ENCODE measurements at places on chromosomes 5 and 9. TPM values are rescaled to one million over a fixed set of nuclear protein-coding genes. Genes with fewer than 3 reads are reported as not detected.

- DNase-seq: no peak
These were observed 1.1 kb downstream of the UGCG start for GRCh38 chr9:111897601-111898137.

DNA sequence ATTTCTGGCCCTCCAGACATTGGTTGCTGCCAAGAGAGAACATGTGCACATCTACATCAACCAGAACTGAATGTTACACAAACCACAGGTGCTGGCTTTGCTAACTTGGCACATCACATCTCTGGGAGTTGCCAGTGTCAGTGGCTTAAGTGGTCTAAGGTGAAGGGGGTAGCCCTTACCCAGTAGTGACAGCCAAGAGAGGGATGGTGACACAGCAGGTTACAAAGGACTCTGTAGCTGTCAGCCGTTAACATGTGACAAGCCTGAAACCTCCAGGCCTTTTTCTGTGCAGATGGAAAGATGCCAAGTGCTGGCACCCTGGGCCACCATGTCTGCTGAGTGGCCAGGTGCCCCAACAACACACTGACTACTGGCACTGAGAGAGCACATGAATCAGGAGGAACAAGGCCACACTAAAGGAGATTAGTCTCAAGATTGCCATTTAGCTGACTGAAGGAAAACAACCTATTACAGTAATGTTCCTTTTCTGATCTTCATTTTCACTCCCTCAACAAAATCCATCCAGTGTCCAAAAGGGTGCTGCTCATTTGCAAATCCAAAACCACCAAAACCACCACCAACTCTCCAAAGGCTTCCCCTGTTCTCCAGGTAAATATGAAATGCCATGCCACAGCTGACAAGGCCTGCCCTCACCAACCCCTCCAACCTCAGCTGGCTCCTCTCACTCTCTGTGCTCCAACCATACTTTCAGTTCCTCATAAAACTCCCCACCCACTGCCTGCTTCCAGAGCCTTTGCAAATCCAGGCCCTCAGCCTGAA lies 20.2 kb downstream of the SIL1 start:
- DNase-seq: no peak

DNA sequence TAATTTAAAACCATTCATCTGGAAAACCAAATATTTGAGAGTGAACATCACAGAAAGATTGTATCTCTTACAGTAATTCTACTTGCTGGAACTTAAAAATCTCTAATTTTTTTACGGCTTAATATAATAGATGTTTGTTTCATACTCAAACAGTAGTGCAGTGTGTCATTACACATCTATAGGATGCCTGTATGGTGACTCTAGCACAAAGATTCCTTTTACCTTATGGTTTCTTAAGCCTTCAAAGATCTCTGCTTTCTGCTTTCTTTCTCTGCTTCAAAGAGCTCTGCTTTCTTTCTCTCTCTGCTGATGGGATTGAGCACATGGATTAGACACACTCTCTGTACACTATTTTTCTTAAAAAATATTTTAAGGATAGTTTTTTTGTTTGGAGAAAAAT lies 374.0 kb upstream of the CDH9 start:
- DNase-seq: no peak

DNA sequence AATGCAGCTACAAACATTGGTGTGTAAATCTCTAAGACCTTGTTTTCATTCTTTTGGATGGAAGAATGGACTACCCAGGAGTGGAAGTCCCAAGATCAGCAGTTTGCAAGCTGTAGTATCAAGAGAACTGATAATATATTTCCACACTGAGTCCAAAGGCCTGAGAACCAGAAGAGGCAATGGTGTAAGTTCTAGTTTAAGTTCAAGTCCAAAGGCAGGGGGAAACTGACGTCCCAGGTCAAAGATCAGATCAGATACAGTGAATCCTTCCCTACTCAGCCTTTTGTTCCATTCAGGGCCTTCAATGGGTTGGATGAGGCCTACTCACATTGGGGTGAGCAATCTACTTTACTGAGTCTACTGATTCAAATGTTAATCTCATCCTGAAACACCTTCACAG lies 80.3 kb upstream of the ERBIN start:
- no peak for DNase-seq

GRCh38 chr9:126159430-126160060 lies 167.1 kb upstream of the MVB12B start:
- DNase-seq: no peak

GRCh38 chr9:127049581-127049980 lies 72.9 kb downstream of the ANGPTL2 start:
- DNase-seq: no peak

DNA sequence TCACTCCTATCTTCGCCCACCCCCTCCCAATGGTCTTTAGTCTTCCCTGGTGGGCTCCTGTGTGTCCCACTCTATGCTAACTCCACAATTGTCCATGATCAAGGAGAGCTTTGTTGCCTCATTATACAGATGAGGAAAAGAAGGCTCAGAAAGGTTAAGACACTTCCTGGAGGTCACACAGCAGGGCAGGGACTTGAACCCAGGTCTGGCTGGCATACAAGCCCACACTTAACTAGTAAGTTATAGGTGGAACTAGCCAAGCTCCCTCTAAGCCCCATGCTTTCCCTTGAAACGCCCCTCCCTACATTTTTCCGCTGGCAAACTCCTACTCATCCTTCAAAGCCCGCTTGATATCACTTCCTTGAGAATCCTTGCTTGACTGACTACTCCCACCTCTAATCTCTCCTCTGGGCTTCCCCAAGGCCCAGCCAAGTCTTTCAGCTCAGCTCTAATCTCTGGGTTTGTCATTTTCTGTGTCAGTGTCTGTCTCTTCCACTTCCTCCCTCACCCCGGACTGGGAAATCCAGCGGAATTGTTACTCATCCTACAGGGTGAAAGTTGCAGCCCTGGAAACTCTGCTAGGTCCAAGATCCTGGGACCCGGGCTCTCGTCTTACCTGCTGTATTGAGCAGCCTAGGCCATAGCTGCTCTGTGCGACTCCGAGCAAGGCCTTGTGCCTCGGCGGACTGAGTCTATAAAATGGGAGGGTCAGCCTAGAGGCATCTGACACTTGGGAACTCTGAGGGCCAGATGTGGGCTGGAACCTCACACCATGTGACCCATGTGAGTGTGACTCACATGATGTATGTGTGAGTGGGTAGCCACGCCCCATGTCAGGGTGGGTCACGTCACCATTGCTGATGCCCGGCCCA lies 144.5 kb downstream of the GAPVD1 start:
- DNase-seq: peak; percentile 26

GRCh38 chr9:137136881-137137607 lies 1.9 kb upstream of the GRIN1 start:
- DNase-seq: no peak

DNA sequence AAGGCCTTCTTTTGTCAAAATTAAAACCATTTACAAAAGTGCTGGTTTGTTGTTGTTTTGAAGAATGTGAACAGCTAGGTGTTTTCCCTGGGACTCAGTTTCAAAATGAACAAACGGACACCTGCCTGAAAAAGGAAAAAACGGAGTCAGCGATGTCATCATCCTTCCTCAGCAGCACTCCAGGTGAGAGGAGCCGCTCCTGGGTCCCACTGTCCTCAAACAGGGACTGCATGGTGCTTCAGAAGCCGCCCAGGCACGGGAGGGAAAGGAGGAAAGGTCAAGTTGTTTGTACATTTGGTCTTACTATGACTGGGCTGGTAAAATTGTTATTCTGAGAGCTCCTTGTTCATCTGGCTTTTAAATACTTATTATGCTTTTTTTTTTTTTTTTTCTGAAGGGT lies 69.0 kb upstream of the ZSWIM6 start:
- no peak for DNase-seq

- no peak for DNase-seq
These were observed 48.9 kb downstream of the CFAP90 start for GRCh38 chr5:7801891-7802614.

GRCh38 chr9:118236625-118237024 lies 532.4 kb downstream of the TLR4 start:
- DNase-seq: no peak

DNA sequence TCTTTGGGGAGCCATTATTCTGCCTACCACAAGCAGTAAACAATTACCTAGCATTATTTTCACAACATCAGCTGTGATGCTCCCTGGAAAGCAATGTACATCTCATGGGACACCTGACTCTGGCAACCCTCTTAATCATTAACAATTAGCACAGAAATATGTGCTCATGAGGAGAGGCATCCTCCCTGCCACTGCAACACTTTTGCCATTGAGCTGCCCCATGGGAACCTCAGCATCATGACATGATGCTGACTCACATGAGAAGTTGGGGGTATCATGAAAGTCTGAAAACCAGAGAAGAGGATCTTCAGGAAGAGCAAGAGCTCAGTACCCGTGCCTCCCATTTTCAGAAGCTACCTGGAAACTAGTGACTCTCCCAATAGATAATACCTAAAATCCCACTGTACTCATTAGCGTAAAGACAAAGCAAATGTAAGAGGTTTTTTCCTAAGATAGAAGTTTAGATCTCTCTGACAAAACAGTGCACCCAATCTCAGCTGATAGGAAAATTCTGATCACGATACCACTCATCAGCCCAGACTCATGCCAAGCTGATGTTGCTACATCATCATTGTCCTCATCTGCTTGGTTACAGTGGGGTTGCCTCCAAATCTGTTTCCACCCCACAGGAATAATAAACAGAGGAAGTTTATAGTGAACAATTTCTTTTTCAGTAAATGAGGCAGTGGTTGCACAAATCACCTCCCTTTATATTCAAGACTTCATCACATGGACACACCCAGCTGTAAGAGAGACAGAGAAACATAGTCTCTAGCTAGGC lies 244.5 kb downstream of the NR2F1-AS1 start:
- no peak for DNase-seq

DNA sequence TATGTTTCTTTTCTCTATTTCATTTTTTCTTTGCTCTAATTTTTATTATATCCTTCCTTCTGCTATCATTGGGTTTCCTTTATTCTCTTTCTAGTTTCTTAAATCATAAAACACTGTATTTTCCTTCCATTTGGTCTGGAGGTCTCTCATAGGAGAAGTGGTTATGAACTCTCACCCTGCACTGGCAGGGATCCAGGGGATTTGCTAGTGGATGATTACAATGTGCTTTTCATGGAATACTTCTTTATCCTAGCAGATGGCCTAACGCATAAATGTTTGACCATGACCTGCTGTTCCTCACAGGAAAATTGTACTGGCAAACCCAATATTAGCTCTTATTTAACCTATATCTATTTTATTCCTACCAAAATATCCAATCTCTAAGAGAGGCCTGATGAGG lies 31.5 kb upstream of the SGCD start:
- DNase-seq: no peak

DNA sequence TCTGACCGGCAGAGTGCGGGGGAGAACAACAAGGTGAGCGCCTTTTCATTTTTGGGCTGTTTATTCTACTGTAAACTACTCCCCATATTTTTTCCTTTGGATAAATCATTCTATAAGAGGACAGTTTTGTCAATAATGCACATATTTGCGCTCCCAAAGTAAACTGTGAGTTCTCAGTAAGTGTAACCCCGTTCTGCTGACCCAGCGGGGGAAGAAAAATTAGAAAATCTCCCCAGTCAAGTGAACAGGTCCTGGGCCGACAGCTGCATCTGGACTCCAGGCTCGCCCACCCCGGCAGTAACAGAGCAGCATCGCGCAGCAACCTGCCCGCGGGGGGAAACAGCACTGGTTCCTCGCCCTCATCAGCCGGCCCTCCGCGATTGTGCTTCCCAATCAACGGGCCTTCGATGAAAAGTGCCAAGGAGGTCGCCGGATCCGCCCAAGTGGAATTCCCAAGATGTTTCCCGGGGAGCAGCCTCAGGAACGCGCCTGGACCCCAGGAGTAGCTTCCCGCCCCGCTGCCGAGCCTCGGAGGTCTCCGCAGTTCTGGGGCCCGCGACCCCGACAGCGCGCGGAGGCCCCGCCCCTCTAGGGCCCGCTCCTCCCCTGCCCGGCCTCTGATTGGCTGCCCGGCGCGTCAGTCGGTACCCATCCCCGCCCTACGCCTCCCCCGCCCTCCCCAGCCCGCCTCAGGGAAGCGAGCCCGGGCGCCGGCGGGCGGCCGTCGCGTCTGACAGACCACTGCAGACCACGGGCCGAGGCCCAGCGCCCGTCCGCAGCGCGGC lies at the start of gene OTULINL:
TSS of gene OTULINL (plus strand) at position 687 of the 785 bp plus-strand sequence. CDS start 103 bp downstream, outside the sequence.
- DNase-seq: peak; percentile 91

GRCh38 chr5:176541338-176542134 lies 4.3 kb upstream of the RNF44 start:
- DNase-seq: peak; percentile 91

- no peak for DNase-seq
These were observed 1584.3 kb upstream of the NUDT12 start for GRCh38 chr5:105146867-105147266.

DNA sequence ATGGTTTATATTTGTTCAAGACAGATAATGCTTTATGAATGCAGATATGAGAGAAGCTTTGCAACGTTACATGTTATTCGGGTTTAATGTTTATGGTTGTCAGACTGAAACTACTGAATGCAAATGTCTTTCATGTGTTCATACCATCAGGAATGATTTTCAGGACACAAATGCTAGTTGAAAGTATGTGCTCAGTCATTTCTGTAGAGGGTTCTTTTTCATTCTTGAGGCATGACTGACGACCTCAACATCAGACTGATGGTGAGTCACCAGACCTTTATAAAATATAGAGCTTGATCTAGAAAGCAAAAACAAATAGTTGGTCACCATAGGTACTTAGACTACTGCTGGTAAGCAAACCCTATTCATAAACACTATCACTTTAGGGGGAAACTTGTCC lies 287.3 kb upstream of the NUDT12 start:
- DNase-seq: no peak

GRCh38 chr5:160824301-160825001 lies 27.6 kb downstream of the ATP10B start:
- no peak for DNase-seq

- DNase-seq: no peak
These were observed 43.4 kb upstream of the PAM start for GRCh38 chr5:102711525-102712385.

GRCh38 chr5:172688349-172689217 lies 47.5 kb downstream of the NEURL1B start:
- DNase-seq: no peak

DNA sequence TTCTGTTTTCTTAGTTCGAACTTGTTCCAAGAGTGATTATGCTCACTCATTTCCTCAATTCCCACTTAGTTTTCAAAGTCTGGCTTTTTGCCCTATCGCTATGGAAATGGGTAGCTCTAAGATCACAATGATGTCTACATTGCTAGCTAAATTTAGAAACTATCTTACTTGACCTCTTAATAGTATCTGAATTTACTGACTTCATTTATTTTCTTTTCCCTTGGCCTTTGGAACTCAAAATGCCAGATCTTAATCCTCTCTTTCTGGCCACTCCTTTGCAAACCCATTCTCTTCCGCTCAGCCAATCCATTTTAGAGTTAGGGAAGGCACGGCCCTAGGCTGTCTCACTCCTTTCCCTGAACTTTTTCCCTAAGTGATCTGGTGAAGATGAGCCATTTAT lies 137.0 kb downstream of the FER start:
- DNase-seq: no peak

- DNase-seq: no peak
These were observed 23.5 kb upstream of the ABCA1 start for GRCh38 chr9:104951487-104951886.

The HRCT1 gene
- total RNA-seq: not detected

The SPATA31A1 gene
- 0.77 TPM for total RNA-seq

The APC gene
- 29.3 TPM for total RNA-seq

The TPPP gene
- total RNA-seq: 0.48 TPM

The CPLANE1 gene
- total RNA-seq: 11.6 TPM

The NUTM2F gene
- total RNA-seq: not detected
